Naive thymus-derived CD4-positive, alpha-beta T cell (primary cell): ENCODE measurements at places on chromosomes 1 and 21. TPM values are rescaled to one million over a fixed set of nuclear protein-coding genes. Genes with fewer than 3 reads are reported as not detected.

The INSRR gene
- not detected for total RNA-seq

DNA sequence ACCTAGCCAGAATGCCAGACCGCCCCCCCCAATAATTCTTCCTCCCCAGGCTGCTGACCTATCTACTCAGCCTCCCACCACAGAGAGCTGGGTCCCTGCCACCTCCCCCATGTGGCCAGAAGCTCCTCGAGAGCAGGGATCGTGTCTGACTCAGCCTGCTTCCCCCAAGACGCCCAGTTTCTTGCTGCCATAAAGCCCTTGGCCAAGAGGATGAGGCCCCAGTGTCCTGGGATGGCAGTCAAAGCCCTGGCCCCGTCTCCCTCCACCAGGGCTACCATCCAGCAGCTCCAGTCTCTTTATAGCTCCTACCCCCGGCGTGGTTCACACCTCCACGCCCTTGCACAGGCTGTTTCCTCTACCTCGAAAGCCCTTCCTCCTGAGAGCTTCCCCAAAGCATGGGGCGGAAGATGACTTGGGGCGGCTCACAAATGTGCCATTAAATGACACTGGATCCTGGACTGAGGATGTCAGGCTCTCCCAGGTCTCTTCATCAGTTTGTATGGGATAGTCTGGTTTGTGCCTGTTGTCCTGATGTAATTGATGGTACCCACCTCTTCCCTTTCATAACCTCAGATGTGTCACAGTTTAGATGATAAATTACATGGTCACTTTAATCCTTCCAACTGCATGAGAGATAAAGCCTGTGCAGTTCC lies 13.2 kb downstream of the ADGRB2 start:
- no peaks in the 10 kb centered on the region for H3K4me1 ChIP-seq
- DNase-seq = no peak
- no peak overlapping the region for H3K27ac ChIP-seq
- H3K36me3 ChIP-seq = no peaks in the 10 kb centered on the region

DNA sequence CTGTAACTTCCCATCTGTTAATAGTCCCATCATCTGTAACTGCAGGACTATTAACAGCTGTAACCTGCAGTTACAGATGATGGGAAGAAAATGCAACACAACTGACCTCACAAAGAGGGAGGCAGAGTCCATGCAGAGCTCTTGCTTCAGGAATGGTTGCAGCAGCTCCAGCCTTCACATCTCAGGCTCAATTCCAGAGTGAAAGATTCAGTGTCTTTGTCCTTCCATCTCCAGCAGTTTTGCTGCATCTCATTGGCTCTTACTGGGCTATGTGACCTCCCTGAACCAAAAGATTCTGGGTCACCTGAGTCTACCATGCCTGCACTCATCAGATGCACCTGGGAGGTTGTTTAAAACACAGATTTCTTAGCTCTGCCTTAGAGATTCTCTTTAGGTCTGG lies 686.7 kb downstream of the MATN1 start:
- H3K27ac ChIP-seq = no peak overlapping the region
- no peaks in the 10 kb centered on the region for H3K4me1 ChIP-seq
- no peaks in the 10 kb centered on the region for H3K36me3 ChIP-seq
- no peak overlapping the region for H3K4me3 ChIP-seq
- H3K27me3 ChIP-seq = no peaks in the 10 kb centered on the region

DNA sequence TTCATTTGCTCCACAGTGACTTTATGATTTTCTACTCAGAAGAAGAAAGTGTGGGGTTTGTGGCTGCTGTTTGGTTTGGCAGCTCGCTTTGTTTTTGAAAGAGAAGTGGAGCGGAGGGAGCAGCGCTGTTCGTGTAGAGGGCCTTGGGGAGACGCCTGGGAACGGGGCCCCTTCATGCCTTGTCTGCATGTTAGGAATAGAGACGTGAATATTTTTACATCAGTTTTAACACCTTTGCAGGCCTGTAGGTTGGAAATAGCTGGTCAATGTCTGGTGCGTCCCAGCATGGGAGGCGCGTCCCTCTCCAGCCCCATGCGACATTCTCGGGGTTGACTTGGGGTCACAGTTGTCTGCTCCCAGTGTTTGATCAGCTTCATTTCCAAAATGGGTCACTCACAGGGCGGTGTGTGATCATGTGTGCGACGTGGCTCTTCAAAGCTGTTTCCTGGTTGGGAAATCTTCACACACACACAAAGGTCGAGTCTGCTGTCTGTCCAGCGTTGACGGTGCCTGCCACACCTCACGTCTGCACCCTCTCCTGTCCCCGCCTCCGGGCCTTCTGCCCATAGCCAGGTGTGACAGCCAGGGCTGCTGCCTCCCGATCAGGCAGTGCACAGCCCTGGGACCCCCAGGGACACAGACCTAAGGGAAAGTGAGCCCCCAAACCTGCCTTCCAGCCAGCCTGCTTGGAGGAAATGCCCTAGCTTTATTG lies 149.2 kb downstream of the PSMG1 start:
- no peak overlapping the region for H3K27ac ChIP-seq
- no peak overlapping the region for H3K4me3 ChIP-seq
- H3K27me3 ChIP-seq = no peaks in the 10 kb centered on the region
- H3K4me1 ChIP-seq = no peaks in the 10 kb centered on the region
- no peak for DNase-seq

DNA sequence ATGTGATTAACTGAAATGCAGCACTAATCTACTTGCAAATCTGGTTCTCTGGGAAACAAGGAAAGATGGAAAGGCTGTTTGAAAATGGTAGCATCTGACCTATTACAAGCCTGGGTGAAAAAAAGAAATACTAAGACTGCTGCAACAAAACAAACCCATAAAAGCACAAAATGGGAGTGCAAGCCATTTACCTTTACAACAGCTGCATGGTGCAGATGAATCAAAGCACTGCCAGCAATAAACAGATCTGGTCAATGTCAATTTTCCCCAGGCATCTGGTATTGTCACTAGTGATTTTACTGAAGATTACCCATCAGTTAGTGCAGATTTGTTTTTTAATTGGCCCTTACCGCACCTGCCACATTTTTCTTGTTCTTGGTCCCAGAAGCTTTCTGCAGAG lies 1341.7 kb downstream of the PLA2G4A start:
- no peaks in the 10 kb centered on the region for H3K36me3 ChIP-seq
- no peak overlapping the region for H3K27ac ChIP-seq
- H3K4me1 ChIP-seq = no peaks in the 10 kb centered on the region
- no peaks in the 10 kb centered on the region for H3K27me3 ChIP-seq

GRCh38 chr1:232620356-232620969 lies 9.5 kb downstream of the SIPA1L2 start:
- H3K27ac ChIP-seq = no peak overlapping the region
- H3K36me3 ChIP-seq = no peaks in the 10 kb centered on the region
- no peaks in the 10 kb centered on the region for H3K27me3 ChIP-seq
- H3K4me1 ChIP-seq = no peaks in the 10 kb centered on the region
- no peak overlapping the region for H3K4me3 ChIP-seq

The FAM167B gene
- total RNA-seq = 2.0 TPM

- DNase-seq = no peak
- H3K4me1 ChIP-seq = peaks cover 27% of the 10 kb centered on the region
- no peak overlapping the region for H3K4me3 ChIP-seq
- H3K27me3 ChIP-seq = no peaks in the 10 kb centered on the region
- peaks cover 17% of the 10 kb centered on the region for H3K36me3 ChIP-seq
- peak overlapping the region; percentile 45 for H3K27ac ChIP-seq
Observed at GRCh38 chr1:26733982-26734381, 38.2 kb downstream of the ARID1A start.

The AMPD1 gene
- not detected for total RNA-seq

The FOXO6 gene
- not detected in 2 replicates for total RNA-seq

DNA sequence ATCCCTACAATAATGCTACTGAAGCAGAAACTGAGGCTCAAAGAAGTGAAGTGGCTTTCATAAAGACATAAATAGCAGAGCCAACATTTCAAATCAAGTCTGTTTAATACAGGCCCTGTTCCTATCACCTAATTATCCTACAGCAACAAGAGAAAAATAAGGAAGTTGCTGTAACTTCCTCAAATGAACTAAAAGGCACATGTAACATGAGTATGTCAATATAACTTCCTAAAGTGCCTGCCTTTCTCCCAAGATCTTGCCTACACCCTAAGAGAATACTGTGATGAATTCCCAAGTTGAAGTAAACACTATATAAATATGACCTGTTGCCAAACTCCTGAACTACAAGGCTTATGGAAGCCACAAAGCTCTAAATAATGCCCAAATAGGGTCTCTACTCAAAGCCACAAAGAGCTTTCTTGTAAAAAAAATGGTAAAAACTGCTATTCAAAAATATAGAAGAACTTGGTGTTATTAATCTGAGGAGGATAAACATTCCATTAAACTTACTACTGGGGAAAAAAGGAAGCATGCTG lies 8.6 kb downstream of the BEND5 start:
- H3K4me1 ChIP-seq = no peaks in the 10 kb centered on the region
- no peak overlapping the region for H3K27ac ChIP-seq
- no peak for DNase-seq
- no peaks in the 10 kb centered on the region for H3K27me3 ChIP-seq
- no peaks in the 10 kb centered on the region for H3K36me3 ChIP-seq

The HSPA13 gene
- 30.1 TPM for total RNA-seq

GRCh38 chr21:38952890-38953289 lies 147.2 kb downstream of the ETS2 start:
- no peaks in the 10 kb centered on the region for H3K4me1 ChIP-seq
- no peak for DNase-seq
- H3K4me3 ChIP-seq = no peak overlapping the region

The BCAR3 gene
- total RNA-seq = 0.89 TPM

GRCh38 chr1:219085082-219085481 lies 88.6 kb upstream of the LYPLAL1 start:
- no peak for DNase-seq
- no peak overlapping the region for H3K27ac ChIP-seq
- H3K27me3 ChIP-seq = no peaks in the 10 kb centered on the region
- no peak overlapping the region for H3K4me3 ChIP-seq
- H3K4me1 ChIP-seq = no peaks in the 10 kb centered on the region

The ADAMTS4 gene
- 3.3 TPM for total RNA-seq

- no peaks in the 10 kb centered on the region for H3K36me3 ChIP-seq
- H3K27ac ChIP-seq = no peak overlapping the region
- H3K27me3 ChIP-seq = no peaks in the 10 kb centered on the region
- no peak overlapping the region for H3K4me3 ChIP-seq
- no peaks in the 10 kb centered on the region for H3K4me1 ChIP-seq
- no peak for DNase-seq
Observed at GRCh38 chr1:162200096-162200847, 130.8 kb downstream of the NOS1AP start.

The ANGPTL7 gene
- not detected for total RNA-seq

GRCh38 chr1:12165342-12165741 lies 1.4 kb upstream of the TNFRSF1B start:
- no peaks in the 10 kb centered on the region for H3K27me3 ChIP-seq
- no peaks in the 10 kb centered on the region for H3K36me3 ChIP-seq
- no peak overlapping the region for H3K27ac ChIP-seq
- peaks cover 66% of the 10 kb centered on the region for H3K4me1 ChIP-seq
- no peak overlapping the region for H3K4me3 ChIP-seq
- no peak for DNase-seq
